Activated T-helper 1 cell treated with anti-CD3 and anti-CD28 coated beads, Interleukin-2, amount 50 U/mL, for 16 hours (primary cell): ENCODE measurements at places on chromosomes 7 and 10.

GRCh38 chr7:122148878-122149277 lies 4.8 kb upstream of the AASS start:
- no peak for DNase-seq

- no peak for DNase-seq
These were observed 580.4 kb upstream of the KCND2 start for GRCh38 chr7:119692541-119692940.

- DNase-seq = no peak
These were observed 26.4 kb downstream of the KCNMA1 start for GRCh38 chr10:77611221-77611620.

DNA sequence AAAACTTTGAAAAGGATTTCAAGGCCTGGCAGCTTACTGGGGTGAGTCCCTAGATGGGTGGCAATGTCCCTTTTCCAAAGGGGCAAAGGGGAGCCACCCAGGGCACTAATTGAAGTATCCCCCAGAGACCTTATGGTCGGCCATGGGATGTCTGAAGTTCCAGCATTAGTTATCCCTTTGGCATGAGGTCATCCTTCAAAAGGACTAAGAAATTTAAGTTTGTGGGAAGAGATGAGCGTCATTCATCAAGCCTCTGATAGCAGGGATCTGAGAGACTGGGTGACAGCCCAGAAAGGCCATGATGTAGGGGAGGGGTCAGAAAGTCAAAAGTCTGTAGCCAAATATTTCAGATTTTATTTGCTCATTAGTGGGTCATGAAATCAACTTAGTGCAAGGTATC lies 195.3 kb downstream of the ZNF438 start:
- DNase-seq = no peak

- DNase-seq = no peak
These were observed 6.1 kb upstream of the CCL24 start for GRCh38 chr7:75819711-75820110.

GRCh38 chr10:24726626-24727025 lies 2.9 kb upstream of the ARHGAP21 start:
- no peak for DNase-seq

- no peak for DNase-seq
These were observed 48.9 kb downstream of the RNLS start for GRCh38 chr10:88534072-88534665.

GRCh38 chr10:2619472-2619871 lies 447.9 kb upstream of the PFKP start:
- no peak for DNase-seq

GRCh38 chr10:20114179-20114578 lies 297.9 kb downstream of the PLXDC2 start:
- no peak for DNase-seq

DNA sequence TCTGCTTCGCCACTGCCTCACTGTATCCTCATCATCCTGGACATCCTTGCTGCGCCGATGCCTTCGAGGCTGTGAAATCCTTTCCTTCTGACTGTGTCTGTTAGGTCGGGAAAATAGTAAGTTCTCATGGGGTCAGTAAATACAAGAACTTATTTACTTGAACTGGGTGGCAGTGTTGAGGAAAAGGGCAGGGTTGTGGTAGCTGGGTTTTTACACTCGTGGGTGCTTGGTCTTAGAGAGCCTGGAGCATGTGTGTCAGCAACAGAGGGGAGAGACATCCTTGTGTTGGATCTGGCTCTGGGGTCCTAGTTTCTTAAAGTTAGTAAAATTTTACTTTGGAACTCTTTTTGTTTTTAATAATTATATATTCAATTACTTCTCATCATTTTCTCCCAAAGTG lies 112.9 kb upstream of the GATA3 start:
- DNase-seq = no peak

DNA sequence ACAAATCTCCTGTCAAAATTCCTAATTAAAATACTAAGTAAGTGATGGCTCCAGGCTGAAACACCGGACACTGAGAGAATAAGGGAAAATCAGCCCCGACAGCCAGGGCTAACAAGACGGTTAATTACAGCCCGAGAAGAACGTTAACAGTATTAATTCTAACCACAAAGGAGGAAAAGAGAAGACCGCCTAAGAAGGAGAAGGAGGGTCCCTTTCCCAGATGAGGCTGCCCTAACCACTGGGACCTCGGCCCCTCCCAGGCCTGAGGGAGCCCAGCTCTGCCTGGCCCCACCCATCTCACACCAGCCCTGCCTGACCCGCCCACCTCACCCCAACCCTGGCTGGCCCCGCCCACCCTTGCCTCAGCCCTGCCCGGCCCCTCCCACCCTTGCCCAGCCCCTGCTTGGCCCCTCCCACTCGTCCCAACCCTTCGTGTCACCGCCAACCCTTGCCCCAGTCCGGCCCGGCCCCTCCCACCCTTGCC lies 51.3 kb downstream of the PWWP2B start:
- no peak for DNase-seq

DNA sequence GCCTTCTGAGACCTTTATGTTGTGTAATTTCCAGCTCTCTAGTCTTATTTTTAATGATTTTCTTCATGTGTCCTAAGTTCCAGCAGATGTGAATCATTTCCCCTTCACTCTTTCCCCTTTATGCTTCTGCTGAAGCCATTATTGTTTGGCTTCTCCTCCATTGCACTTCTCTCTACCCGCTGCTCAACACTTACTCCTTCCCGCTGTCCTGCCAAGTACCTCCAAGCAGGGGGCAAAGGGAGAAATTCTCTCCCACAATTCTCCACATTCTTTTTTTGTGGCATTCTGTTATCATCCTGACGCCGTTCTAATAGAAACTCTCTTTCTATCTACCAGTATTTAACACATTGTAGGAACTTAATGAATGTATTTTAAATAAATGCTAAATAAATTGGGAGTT lies 388.9 kb upstream of the TPK1 start:
- DNase-seq = no peak

GRCh38 chr7:31079126-31079823 lies 27.2 kb downstream of the ADCYAP1R1 start:
- no peak for DNase-seq

- DNase-seq = no peak
These were observed 75.5 kb downstream of the ZNF777 start for GRCh38 chr7:149385195-149385950.
